ENCODE measurements at places on chromosomes 7 and 10.

DNA sequence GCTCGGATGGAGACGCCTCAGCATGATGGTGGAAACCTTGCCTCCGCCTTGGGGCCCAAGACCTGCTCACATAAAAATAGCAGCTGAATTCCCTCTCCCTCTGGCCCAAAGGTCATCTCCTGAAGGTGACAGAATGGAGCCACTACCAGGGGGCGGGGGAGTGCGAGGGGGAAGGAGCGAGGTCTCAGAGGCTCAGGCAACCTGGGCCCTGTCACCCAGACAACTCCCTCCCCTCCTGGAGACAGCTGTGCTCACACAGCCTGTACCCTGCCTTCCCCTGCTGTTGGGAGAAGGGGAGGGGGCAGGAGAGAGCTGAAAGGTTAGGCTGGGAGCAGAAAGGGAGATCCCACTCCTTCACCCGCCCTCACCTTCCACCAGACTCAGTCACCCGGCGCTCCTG is 173.0 kb upstream of the RHEB start:
- no peak for DNase-seq

- DNase-seq = no peak
Observed at GRCh38 chr7:70143075-70144044, 545.1 kb downstream of the AUTS2 start.

DNA sequence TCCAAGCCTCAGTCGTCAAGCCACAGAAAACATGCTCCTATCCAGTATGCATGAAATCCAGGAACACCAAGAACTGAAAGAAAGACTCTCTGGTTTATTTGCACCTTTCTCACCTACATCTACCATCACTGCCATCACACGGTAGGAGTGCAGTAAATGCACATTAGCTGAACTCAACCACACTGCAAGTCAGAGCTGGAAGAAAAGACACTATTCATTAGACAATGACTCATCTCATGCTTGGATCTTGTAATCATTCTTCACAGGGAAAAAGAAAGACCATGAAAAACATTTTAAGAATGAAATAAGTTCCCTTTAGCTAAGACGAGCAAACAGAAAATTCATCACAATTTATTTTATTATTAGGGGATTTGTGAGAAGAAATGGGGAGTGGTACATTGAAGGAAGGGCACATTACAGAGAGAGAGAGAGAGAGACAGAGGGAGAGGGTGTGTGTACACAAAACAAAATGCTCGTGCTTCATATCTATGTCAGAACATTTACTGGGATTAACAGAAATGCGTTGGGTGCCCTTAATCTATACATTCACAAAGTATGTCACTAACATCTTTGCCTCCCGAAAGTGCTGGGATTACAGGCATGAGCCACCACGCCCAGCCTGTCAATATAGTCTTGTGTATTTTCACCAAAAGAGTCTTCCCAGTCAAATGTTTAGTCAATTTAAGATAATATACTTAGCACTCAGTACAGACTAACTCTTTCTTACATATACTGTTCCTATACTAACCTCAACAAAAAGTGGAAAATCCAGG is 324.9 kb downstream of the PARD3 start:
- DNase-seq = no peak

DNA sequence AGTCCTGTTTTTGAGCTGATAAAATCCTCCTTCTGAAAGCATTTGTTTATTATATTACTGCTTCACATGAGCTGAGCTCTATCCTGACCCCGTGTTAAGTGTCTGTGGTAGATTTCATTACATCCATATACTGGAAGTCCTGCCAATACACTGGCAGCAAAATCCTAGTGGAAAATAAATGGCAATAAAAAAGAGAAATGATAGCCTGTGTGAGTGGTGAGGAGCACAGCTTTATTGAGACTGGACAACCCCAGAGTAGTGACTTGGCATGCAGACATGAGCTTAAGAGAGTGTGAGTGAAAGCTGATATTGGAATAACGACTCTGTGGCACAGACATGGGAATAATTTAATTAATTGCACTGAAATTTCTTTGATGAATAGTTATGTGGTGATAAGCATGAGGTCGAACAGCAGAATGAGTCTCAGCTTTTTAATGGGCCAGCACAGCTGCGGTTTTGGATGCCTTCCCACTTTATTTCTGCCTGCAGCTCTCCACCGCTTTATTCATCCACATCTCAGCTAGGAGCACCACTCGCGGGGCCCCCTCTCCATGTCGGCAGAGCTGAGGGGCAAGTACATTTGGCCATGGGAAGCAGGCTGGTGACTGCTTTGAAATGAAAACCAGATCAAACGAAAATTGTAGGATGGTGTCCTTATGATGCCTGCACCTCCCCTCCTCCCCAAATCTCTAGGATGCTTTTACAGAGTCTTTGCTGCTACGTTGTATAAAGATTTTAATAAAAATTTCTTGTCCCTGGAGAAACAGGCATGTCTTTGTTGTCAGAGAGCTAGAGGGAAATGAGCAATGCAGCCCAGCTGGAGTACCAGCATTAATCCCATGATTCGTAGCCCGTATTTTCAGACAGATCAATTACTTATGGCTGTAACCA is 494.3 kb downstream of the AUTS2 start:
- no peak for DNase-seq

DNA sequence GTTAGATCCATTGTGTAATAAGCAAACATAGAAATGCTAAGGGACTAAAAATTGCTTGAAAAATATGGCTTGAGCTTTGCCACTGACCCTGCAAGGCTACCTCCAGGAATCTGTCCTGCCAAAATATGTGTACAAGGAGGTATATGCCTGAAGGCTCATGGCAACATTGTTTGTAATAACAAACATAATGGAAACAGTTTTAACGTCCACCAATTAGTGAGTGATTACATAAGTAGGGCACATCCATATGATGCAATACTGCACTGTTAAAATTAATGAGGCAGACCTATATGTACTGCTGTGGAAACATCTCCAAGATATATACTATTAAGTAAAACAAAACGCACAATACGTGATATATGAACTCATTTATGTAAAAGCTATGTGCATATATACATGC is 13.1 kb upstream of the GOT1 start:
- DNase-seq = no peak

DNA sequence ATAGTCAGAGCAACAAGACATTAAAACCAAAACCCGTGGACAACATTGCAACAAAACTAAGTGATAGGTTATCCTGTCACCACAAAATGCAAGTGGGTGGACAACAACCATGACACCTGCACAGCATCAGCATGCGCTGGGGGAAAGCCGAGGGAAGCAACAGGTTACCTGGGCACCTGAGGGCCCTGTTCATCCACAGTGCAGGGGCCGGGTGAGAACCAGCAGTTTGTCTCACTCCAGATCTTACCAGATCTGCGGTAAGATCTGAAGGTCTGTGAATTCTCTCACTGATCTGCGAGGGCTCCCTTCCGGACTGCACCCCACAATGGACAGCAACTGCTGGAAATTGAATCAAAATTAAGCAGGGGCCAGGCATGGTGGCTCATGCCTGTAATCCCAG is 30.5 kb upstream of the GRID1 start:
- no peak for DNase-seq

DNA sequence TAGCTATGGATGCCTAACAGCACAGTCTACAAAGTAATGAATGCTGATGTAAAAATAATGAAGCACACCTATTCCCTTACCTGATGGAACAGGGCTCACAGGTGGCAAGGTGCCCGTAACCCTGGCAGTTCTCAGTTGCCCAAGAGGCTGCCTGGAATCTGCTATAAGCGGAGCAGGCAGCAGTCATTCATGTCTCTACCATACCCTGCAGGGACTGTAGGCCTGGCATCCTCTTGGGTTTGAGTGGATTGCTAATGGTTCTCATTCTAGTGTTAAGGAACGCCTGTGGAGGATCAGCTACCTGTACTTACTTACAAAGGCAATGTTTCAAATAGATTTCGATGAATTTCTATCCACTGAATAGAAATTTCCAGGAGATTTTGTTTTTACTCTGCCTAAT is 38.4 kb downstream of the BAIAP2L1 start:
- DNase-seq = no peak

- no peak for DNase-seq
Observed at GRCh38 chr10:51685768-51686167, 13.6 kb downstream of the CSTF2T start.

DNA sequence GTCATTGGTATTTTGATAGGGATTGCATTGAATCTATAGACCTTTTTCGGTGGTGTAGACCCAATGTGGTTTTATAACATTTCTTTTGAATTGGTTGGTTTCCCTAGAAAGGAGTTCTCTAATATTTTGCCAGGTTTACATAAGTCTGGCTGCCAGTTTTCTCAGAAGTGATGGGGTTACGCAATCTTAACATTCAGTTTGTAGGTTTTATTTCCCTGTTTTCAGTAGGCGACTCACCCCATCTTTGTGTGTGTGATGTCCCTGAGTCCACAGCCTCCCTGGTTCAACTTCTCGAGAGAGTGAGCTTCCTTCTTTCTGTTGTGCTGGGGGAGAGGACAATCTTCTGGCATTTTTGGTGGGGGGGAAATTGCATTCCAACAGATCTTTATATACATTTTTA is 9.6 kb upstream of the KIF5B start:
- no peak for DNase-seq

- no peak for DNase-seq
Observed at GRCh38 chr10:72783410-72783833, 91.5 kb downstream of the MCU start.

DNA sequence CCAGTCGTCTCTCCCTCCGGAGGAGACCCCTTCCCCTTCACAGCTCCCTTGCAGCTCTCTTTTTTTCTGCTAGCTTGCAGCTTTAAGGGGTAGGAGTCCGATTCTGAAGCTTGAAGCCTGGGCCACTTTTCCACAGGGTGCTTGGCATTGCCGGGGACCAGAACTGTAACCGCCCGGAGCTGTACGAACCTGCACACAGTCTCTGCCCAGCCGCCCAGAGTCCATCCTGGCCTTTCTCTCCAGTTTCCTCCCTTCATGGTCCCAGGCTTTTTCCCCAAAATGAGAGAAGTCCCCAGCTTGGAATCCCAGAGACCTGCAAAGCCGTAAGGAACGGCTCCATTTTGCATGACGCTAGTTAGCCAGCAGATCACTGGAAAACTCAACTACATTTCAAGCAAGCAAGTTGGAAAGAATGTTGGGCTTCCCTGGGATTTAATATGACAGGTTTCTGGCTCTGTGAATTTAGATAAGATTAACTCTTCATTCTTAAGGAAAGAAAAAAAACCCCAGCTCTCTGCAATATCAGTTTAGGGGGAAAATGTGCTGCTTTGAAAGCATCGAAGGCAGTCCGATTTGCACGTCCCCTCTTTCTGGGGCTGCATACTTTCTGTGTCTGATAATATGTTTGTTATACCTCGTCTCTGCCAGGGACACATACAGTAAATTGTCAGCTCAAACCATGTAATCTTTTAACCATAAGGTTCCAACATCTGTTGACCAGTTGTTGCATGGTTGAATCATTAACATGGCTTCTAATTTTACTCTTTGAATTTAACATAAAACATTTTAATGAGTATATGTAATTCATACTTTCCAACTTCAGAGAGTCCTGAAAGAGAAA is 190.0 kb upstream of the LYZL2 start:
- no peak for DNase-seq

- DNase-seq = no peak
Observed at GRCh38 chr7:104206841-104207240, 972 bp downstream of the ORC5 start.

- no peak for DNase-seq
Observed at GRCh38 chr7:1690359-1690958, 20.4 kb downstream of the ELFN1 start.

GRCh38 chr10:5515948-5516761 is 8.6 kb upstream of the CALML3 start:
- DNase-seq = no peak

Measured in effector CD8-positive, alpha-beta T cell (primary cell).